NCI-H774 (cell line): ENCODE measurements at places on chromosomes 2 and 18.

DNA sequence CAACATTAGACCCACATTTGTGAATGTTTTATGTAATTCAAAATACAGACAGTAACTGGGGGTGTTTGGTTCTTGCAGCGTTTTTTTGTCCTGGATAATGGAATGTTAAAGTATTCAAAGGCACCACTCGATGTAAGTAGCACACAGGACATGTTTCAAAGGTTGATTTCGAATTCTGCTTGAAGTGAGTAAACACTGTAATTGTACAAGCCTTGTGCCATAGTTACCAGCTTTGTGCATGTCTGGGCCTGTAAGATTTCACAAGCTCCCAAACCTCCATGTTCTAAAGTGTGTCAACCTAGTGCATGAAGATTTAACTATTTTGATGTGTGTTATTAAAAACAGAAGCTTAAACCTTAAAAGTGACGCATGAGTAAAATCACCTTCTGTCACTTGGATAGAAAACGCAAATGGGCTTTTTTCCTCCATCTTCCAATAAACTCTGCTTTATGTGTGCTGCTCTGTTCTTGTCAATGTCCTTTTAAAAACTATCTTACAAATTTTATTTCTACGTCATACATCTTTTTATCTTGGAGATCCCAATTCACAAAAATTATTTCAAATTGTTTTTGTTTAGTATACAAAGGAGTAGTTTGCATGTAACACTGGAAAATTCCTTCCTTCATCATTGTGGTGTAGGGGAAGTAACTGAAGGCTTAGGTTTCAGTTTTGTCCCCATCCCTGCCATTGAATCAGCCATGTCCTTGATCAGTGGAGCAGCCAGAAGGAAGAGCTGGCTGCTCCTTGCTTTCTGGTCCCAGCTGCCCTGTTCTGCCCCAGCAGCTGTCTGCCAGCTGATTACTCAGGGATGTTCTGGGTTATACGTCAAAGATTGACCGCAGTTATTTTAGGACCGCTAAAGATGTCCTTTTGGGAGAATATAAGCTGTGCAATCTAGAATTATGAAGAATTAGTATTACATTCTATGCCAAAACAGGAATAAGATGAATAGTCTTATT lies 119.2 kb downstream of the PRKRA start:
- no peak for DNase-seq

DNA sequence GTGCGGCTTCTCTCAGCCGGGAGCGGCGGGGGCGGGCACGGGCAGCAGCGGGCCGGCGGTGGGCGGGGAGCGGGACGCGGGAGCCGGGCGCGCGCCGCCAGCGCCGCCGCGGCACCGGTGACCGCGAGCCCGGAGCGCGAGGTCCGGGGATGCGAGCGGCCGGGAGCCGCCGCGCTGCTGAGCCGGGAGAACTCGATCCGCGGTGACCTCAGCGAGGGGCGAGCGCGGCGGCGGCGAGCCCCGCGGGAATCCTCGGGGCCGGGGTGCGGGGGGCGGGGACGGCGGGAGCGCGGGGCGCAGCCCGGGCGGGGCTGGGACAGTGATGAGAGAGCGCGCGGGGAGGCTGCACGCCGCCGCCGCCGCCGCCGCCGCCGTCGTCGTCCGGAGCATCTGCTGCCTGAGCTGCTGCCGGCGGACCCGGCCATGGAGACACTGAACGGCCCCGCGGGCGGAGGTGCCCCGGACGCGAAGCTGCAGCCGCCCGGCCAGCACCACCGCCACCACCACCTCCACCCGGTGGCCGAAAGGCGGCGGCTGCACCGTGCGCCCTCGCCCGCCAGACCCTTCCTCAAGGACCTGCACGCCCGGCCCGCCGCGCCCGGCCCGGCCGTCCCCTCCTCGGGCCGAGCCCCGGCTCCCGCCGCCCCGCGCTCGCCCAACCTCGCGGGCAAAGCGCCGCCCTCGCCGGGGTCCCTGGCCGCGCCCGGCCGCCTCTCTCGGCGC lies at the start of gene MTCL1:
MTCL1 (plus strand) TSS at position 319 of the 723 bp plus-strand sequence; CDS start at position 424, 105 bp downstream.
- DNase-seq, result peak; percentile 77

GRCh38 chr2:58794103-58794502 lies 553.0 kb upstream of the FANCL start:
- no peak for DNase-seq

GRCh38 chr2:9247786-9248185 lies 41.2 kb downstream of the ASAP2 start:
- peak; percentile 28 for DNase-seq

- no peak for DNase-seq
Observed at GRCh38 chr2:61660511-61661388, 122.6 kb upstream of the XPO1 start.

- no peak for DNase-seq
Observed at GRCh38 chr2:236047886-236048540, 120.2 kb downstream of the GBX2 start.

- no peak for DNase-seq
Observed at GRCh38 chr18:8800445-8800844, 95.1 kb downstream of the MTCL1 start.

- no peak for DNase-seq
Observed at GRCh38 chr18:73153271-73153670, 285.5 kb upstream of the NETO1 start.

GRCh38 chr2:233553366-233553765 lies 13.2 kb downstream of the USP40 start:
- no peak for DNase-seq

- DNase-seq, result no peak
Observed at GRCh38 chr2:197237291-197238042, 73.1 kb downstream of the ANKRD44 start.

DNA sequence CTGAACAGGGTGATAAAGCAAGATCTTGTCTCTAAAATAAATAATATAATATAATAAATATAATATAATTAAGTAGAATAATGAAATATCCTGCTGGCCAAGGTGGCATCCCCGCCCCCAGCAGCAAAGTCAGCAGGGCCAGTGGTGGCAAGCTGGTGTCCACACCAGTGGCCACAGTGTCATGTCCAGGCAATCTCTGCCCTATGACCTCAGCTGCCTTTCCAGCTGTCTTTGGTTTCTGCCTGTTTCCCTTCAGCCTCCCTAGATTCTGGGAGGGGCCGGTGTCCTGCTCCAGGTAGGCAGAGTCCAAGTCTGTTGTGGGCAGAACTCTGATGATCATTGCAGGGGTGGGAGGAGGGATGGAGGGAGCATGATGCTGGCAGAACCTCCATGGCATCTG lies 16.2 kb upstream of the STEAP3 start:
- DNase-seq, result no peak

DNA sequence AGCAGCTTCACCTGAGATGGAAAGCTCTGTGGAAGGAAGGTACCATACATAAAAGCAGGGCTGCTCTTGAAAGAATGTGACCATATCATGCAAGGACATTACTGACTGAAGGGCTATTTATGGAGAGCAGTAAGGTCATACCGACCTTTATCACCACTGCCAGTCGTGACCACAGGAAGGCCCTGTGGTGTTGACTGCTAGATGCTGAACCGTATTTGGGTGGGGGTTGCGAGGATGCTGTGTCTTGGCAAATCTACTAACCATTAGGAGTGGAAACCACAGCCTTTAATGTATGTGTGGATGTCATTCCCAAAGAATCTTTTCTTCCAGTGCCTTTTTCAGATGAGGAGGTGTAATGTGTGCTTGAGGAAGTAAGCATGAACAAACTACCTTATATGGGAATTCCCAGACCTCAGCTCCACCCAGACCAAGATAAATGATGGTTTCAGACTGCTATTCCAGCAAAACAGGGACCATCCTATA lies 60.8 kb downstream of the LIMS1 start:
- DNase-seq, result no peak

DNA sequence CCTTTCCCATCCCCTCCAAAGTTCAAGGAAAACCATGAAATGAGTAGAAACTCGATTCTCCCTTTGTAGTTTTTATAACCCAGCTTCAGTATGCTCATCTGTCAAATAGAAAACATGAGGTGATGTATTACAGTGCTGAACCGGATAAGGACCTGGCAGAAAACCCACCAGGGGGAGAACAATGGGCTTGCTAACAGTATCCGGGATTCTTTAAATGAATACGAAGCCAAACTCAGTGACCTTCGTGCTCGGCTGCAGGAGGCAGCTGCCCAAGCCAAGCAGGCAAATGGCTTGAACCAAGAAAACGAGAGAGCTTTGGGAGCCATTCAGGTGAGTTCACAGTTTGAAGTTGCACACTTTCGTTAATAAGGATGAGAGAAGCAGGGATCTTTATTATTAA lies 113.6 kb upstream of the TTC39C start:
- DNase-seq, result no peak

GRCh38 chr2:148209603-148210002 lies 188.7 kb downstream of the MBD5 start:
- DNase-seq, result no peak

GRCh38 chr2:199130501-199130900 lies 327.2 kb downstream of the SATB2 start:
- DNase-seq, result no peak

DNA sequence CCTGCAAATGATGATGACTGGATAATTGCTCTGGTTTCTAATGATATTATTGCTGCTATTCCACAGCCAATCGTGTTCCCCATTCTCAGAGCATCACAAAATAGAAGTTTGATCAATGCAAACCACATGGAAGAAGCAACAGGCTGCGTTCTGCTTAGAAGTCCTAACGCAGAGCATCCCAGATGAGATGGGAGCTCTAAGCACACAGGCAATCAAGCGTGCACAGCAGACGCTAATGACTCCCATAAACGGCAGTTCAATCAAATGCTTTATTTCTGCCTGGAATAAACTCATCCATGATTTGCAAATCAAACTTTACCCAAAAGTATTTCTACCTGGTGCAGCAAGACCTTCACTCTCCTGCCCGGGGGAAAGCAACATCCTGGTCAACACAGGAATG lies 304.2 kb downstream of the FBXO15 start:
- no peak for DNase-seq

GRCh38 chr18:78292618-78293380 lies 686.8 kb upstream of the SALL3 start:
- DNase-seq, result no peak

DNA sequence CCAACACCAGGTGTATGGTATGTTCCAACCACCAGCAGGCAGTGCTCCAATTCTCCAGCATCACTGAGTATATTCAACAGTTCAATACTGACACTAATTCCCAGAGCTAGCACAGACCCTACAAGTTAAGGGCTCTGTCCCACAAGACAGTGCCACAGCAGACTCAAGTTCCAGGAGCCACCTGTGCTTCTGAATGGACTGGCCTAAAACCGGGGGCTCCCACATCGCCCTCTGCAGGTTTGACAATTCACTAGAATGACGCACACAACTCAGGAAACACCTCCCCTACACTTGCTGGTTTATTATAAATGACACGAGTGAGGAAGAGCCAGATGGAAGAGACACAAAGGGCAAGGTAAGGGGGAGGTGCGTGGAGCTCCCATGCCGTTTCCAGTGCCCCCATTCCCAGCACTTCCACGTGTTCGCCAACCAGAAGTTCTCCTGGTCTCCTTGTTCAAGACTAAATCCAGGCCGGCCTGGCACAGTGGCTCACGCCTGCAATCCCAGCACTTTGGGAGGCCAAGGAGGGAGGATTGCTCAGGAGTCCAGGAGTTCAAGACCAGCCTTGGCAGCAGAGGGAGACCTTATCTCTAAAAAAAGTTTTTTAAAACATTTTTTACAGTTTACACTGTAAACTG lies 12.2 kb upstream of the ATP6V1B1 start:
- DNase-seq, result no peak

GRCh38 chr2:234981197-234982095 lies 29.6 kb downstream of the SH3BP4 start:
- no peak for DNase-seq

DNA sequence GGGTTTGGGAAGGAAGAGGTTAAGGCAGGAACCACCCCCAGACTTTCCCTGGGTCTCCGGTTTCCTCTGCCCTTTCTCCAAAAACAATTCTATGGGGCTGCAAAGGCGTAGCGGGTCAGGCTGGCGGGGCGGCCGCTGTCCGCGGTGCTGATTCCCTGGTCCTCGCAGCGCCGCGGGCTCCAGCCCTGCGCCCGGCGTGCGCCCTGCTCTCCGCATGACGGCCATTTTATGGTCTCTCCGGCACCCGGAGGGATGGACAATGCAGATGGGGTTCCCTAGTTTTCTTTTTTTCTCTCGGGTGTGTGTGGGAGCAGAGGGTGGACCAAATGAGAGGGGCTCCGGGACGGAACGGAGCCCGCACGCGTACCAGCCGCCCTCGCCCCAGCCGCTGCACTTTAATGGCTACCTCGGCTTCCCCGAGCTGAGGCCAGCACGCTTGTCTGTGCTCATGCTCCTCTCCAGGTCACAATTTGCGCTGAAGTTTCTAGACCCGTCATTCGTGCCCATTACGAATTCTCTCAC lies 1.6 kb downstream of the ST8SIA3 start:
- DNase-seq, result peak; percentile 31

- DNase-seq, result no peak
Observed at GRCh38 chr2:128494640-128495321, 176.1 kb upstream of the HS6ST1 start.
